ENCODE measurements at places on chromosomes 16 and 17. TPM values are rescaled to one million over a fixed set of nuclear protein-coding genes. Genes with fewer than 3 reads are reported as not detected.

The AANAT gene
- total RNA-seq = 0.14 TPM

DNA sequence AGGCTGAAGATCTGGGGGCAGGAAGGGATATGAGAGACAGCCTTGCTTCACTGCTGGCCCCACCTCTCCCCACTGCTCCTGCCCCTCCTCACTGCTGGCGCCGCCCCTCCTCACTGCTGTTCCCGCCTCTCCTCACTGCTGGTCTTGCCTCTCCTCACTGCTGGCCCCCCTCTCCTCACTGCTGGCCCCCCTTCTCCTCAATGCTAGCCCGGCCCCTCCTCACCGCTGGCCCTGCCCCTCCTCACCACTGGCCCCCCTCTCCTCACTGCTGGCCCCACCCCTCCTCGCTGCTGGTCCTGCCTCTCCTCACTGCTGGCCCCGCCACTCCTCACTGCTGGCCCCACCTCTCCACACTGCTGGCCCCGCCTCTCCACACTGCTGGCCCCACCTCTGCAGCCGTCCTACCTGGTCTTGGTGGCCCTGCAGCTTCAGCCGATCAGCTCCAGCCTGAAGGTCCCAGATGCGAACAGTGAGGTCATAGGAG is 9.5 kb upstream of the PAM16 start:
- H3K4me3 ChIP-seq = no peak overlapping the region
- H3K27ac ChIP-seq = no peak overlapping the region
- no peak for DNase-seq
- H3K27me3 ChIP-seq = no peaks in the 10 kb centered on the region
- H3K36me3 ChIP-seq = peaks cover 85% of the 10 kb centered on the region
- peaks cover 3% of the 10 kb centered on the region for H3K4me1 ChIP-seq

The WFDC1 gene
- not detected for total RNA-seq

GRCh38 chr17:27985736-27986399 is 56.6 kb upstream of the NLK start:
- H3K27me3 ChIP-seq = peaks cover 18% of the 10 kb centered on the region
- H3K27ac ChIP-seq = no peak overlapping the region
- H3K36me3 ChIP-seq = no peaks in the 10 kb centered on the region
- peaks cover 7% of the 10 kb centered on the region for H3K4me1 ChIP-seq
- H3K4me3 ChIP-seq = no peak overlapping the region
- no peak for DNase-seq

The MEFV gene
- 0.73 TPM for total RNA-seq

The MYH11 gene
- not detected for total RNA-seq

The WNK4 gene
- 0.42 TPM for total RNA-seq

The SLC52A1 gene
- total RNA-seq = not detected

The ARL5C gene
- total RNA-seq = not detected

The CD300A gene
- total RNA-seq = 1.8 TPM

- no peaks in the 10 kb centered on the region for H3K36me3 ChIP-seq
- no peaks in the 10 kb centered on the region for H3K4me1 ChIP-seq
- no peak overlapping the region for H3K27ac ChIP-seq
- H3K27me3 ChIP-seq = no peaks in the 10 kb centered on the region
- H3K4me3 ChIP-seq = no peak overlapping the region
Measured at GRCh38 chr16:6964679-6965078, 368.0 kb upstream of the RBFOX1 start.

DNA sequence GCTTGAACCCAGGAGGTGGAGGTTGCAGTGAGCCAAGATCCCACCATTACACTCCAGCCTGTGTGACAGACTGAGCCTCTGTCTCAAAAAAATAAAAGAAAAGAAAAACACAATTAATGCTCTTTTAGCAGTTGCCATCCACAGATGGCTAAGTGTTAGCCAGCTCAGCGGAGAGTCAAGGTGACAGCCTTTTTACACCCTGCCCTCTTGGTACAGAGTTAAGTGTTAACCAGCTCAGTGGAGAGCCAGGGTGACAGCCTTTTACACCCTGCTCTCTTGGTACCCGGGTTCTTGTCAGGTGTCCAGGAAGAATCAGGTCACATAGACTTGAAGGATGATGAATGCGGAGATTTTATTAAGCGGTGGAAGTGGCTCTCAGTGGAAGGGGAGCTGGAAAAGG is 7.8 kb upstream of the CD300LF start:
- no peaks in the 10 kb centered on the region for H3K4me1 ChIP-seq
- H3K27me3 ChIP-seq = no peaks in the 10 kb centered on the region
- H3K4me3 ChIP-seq = no peak overlapping the region
- no peaks in the 10 kb centered on the region for H3K36me3 ChIP-seq
- DNase-seq = no peak

The NATD1 gene
- total RNA-seq = 5.9 TPM

GRCh38 chr16:69407702-69408323 is 16.6 kb upstream of the CYB5B start:
- no peak overlapping the region for H3K27ac ChIP-seq
- no peaks in the 10 kb centered on the region for H3K36me3 ChIP-seq
- H3K4me3 ChIP-seq = no peak overlapping the region
- H3K27me3 ChIP-seq = no peaks in the 10 kb centered on the region

- peaks cover 10% of the 10 kb centered on the region for H3K27me3 ChIP-seq
- H3K4me1 ChIP-seq = peaks cover 74% of the 10 kb centered on the region
- no peak for DNase-seq
Measured at GRCh38 chr17:2054262-2054511, 716 bp upstream of the HIC1 start.

The EVI2B gene
- total RNA-seq = 99.1 TPM

GRCh38 chr17:36016555-36016954 is 1.2 kb downstream of the CCL23 start:
- DNase-seq = no peak
- H3K4me3 ChIP-seq = no peak overlapping the region
- H3K27ac ChIP-seq = no peak overlapping the region
- H3K36me3 ChIP-seq = no peaks in the 10 kb centered on the region

The SLC16A11 gene
- total RNA-seq = 1.4 TPM

DNA sequence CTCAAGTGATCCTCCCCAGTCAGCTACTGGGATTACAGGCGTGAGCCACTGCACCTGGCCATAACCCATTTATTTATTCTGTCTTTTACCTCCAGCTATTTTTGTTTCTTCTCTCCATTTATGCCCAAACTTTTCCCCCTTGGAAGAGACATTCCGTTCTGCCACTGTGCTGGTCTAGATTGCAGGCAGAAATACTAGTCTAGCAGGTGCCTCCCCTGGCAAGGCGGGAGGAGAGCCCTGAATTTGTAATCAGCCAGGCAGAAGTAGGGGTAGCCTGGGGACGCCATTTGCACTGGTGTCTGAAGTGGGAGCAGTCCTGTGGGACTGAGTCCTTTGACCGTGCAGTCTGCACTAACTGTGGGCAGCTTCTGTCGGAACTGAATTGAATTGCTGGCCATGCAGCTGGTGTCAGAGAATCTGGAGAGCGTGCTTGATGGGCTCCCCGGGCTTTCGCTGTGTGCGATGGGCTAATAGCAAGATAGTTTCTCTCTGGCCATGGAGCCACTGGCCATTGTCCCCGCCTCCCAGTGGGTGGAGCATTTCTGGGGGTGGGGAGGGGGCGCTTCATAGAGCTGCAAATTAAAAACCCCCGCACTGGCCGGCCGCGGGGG is 31.5 kb upstream of the LITAF start:
- peaks cover 73% of the 10 kb centered on the region for H3K4me1 ChIP-seq
- no peak overlapping the region for H3K4me3 ChIP-seq
- DNase-seq = no peak
- H3K27me3 ChIP-seq = no peaks in the 10 kb centered on the region
- peak overlapping the region; percentile 24 for H3K27ac ChIP-seq
- H3K36me3 ChIP-seq = no peaks in the 10 kb centered on the region

The TLCD1 gene
- total RNA-seq = 0.39 TPM

GRCh38 chr17:68737761-68738443 is 136.7 kb upstream of the FAM20A start:
- H3K36me3 ChIP-seq = no peaks in the 10 kb centered on the region
- no peak overlapping the region for H3K4me3 ChIP-seq
- no peaks in the 10 kb centered on the region for H3K4me1 ChIP-seq
- H3K27ac ChIP-seq = no peak overlapping the region
- DNase-seq = no peak

The AMDHD2 gene
- total RNA-seq = 171 TPM

DNA sequence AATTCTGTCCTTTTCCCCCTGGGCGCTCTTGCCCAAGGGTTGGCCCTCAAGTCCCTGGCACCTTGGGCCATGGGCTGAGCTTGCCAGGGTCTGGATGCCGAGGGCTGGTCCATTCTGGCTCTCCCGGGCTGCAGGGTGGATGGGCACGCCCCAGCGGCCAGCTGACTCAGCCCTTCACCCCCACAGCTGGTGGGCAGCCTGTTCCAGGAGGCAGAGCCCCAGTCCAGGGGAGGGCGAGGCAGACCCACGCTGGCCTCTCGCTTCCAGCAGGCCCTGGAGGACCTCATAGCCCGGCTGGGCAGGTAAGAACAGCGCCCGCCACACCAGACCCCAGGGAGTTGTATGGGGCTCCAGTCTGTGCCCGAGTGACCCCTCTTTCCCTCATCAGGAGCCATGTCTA is 15.0 kb downstream of the MYO15B start:
- peaks cover 4% of the 10 kb centered on the region for H3K4me1 ChIP-seq
- H3K4me3 ChIP-seq = no peak overlapping the region
- no peaks in the 10 kb centered on the region for H3K27me3 ChIP-seq
- H3K27ac ChIP-seq = no peak overlapping the region

The GNGT2 gene
- total RNA-seq = 2.4 TPM

The ESRP2 gene
- total RNA-seq = not detected

- no peak for DNase-seq
- no peaks in the 10 kb centered on the region for H3K36me3 ChIP-seq
- H3K27ac ChIP-seq = no peak overlapping the region
- no peaks in the 10 kb centered on the region for H3K27me3 ChIP-seq
- H3K4me3 ChIP-seq = no peak overlapping the region
- no peaks in the 10 kb centered on the region for H3K4me1 ChIP-seq
Measured at GRCh38 chr17:5260542-5260941, 21.5 kb upstream of the RABEP1 start.

DNA sequence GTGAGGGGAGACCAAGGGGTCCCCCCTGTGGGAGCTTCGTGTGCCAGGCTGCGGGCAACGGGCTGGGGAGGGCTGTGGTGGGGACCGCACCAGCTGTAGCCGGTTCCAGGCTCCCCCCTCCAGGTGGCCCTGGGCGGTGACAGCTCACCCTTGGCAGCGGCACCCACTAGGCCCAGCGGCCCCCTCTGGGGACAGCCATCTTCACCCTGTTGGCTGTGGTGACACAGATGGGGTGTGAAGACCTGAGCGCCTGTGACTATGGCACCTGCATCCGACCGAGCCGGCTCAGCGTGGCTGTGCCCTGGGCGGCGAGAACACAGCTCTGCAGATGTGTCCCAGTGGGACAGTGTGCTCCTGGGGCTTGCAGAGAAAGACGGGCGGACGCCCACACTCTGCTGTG is 1.1 kb upstream of the C1QTNF8 start:
- no peak overlapping the region for H3K4me3 ChIP-seq
- no peaks in the 10 kb centered on the region for H3K4me1 ChIP-seq
- H3K36me3 ChIP-seq = no peaks in the 10 kb centered on the region
- no peak for DNase-seq
- H3K27me3 ChIP-seq = no peaks in the 10 kb centered on the region
- H3K27ac ChIP-seq = no peak overlapping the region

The ARL17A gene
- total RNA-seq = 16.5 TPM

- no peaks in the 10 kb centered on the region for H3K27me3 ChIP-seq
- no peak for DNase-seq
- no peaks in the 10 kb centered on the region for H3K36me3 ChIP-seq
- peaks cover 21% of the 10 kb centered on the region for H3K4me1 ChIP-seq
- H3K4me3 ChIP-seq = no peak overlapping the region
Measured at GRCh38 chr16:50247906-50248608, 18.3 kb upstream of the ADCY7 start.

- peaks cover 49% of the 10 kb centered on the region for H3K36me3 ChIP-seq
- DNase-seq = no peak
- H3K4me1 ChIP-seq = peaks cover 30% of the 10 kb centered on the region
- no peak overlapping the region for H3K27ac ChIP-seq
- no peak overlapping the region for H3K4me3 ChIP-seq
Measured at GRCh38 chr17:75490173-75490743, 25.1 kb downstream of the CASKIN2 start.

- no peak overlapping the region for H3K27ac ChIP-seq
- H3K27me3 ChIP-seq = no peaks in the 10 kb centered on the region
- peaks cover 40% of the 10 kb centered on the region for H3K4me1 ChIP-seq
- H3K36me3 ChIP-seq = no peaks in the 10 kb centered on the region
- no peak overlapping the region for H3K4me3 ChIP-seq
Measured at GRCh38 chr16:14309906-14310305, 238.8 kb downstream of the MRTFB start.

- no peaks in the 10 kb centered on the region for H3K36me3 ChIP-seq
- H3K27me3 ChIP-seq = peaks cover 7% of the 10 kb centered on the region
- no peaks in the 10 kb centered on the region for H3K4me1 ChIP-seq
- no peak overlapping the region for H3K27ac ChIP-seq
Measured at GRCh38 chr16:84243732-84244131, 3.9 kb upstream of the KCNG4 start.

The CTU2 gene
- 39.3 TPM for total RNA-seq

DNA sequence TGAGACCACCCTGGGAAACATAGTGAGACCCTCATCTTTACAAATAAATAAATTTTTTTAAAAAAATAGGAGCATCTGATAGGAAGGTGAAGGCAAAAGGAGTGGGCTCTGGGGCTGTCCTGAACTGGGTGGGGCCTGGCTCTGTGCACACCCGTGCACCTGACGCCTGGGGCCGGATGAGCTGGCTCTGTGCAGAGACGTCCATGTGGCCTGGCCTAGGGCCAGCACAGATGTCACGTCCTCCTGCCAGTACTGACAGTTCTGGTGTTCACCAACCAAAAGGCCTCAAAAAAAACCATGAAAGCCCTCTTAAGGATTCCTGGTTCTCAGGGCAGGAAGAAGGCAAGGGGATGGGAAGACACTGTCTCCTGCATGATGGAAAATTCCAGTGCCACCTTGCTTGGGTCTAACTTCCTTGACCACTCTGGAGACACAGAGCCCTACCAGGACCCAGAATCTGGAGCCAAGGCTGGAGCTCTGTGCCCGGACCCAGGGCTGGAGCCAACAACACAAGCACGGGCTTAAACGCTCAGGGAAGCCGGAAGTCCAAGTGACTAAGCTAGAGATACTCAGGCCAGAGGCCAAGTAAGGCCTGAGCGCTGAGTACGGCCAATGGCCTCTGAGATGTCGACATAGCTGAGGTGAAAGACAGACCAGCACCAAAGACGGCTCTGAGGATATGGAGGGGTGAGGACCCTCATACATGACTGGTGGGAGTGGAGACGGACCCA is 32.9 kb downstream of the COPRS start:
- no peaks in the 10 kb centered on the region for H3K36me3 ChIP-seq
- H3K27me3 ChIP-seq = no peaks in the 10 kb centered on the region

The TPSB2 gene
- not detected for total RNA-seq

- DNase-seq = peak; percentile 64
- no peaks in the 10 kb centered on the region for H3K27me3 ChIP-seq
- no peaks in the 10 kb centered on the region for H3K36me3 ChIP-seq
- peaks cover 36% of the 10 kb centered on the region for H3K4me1 ChIP-seq
- H3K27ac ChIP-seq = no peak overlapping the region
Measured at GRCh38 chr17:50783193-50783660, 15.9 kb upstream of the ANKRD40CL start.

The SLC43A2 gene
- 9.0 TPM for total RNA-seq

The SDK2 gene
- total RNA-seq = 8.2 TPM

DNA sequence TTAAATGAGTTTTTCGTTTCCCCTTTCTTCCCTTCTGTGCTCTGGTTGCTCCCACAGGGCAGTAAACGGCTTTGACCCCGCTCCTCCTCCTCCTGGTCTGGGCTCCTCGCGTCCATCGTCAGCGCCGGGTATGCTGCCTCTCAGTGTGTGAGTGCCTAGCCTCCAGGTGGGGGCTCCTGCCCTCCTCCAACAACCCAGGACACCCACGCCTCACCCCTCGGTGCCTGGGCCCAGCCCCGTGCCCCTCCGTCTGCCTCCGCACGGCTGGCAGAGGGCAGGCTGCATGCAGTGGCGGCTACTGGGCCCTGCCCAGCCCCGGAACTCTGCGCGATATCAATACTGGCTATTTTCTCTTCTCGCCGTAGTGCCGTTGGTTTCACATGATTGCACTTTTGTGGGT is 31.2 kb downstream of the NDEL1 start:
- no peak overlapping the region for H3K27ac ChIP-seq
- no peak overlapping the region for H3K4me3 ChIP-seq
